ENCODE measurements at places on chromosomes 4 and X.

DNA sequence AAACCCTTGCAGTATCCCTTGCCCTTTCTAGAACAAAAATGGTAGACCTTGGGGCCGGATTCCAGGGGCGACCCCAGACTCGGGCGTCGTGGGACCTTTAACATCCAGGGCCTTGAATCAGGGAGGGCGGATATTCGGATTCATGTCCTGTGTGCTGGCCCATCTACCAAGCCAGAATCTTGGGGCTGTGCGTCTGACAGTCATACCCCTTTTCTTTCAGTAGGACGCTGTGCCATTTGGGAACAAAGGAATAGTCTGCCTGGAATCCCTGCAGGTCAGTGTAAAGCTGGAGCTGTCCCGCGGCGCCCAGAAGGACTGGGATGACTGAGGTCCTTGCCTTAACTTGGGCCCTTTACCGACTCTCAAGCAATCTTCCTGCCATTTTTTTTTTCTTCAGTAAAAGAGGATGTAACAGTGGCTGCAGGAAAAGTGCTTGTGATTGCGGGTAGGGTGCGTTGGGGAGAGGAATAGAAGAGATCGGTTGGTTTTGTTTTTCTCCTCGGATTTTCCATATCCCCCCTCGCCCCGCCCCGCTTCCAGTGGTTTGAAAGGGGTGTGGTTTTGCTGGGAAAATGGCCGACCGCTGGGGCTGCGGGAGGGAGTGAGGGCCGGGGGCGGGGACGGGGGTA, 518 bp downstream of the ARMCX1 start:
- DNase-seq: peak; percentile 85

DNA sequence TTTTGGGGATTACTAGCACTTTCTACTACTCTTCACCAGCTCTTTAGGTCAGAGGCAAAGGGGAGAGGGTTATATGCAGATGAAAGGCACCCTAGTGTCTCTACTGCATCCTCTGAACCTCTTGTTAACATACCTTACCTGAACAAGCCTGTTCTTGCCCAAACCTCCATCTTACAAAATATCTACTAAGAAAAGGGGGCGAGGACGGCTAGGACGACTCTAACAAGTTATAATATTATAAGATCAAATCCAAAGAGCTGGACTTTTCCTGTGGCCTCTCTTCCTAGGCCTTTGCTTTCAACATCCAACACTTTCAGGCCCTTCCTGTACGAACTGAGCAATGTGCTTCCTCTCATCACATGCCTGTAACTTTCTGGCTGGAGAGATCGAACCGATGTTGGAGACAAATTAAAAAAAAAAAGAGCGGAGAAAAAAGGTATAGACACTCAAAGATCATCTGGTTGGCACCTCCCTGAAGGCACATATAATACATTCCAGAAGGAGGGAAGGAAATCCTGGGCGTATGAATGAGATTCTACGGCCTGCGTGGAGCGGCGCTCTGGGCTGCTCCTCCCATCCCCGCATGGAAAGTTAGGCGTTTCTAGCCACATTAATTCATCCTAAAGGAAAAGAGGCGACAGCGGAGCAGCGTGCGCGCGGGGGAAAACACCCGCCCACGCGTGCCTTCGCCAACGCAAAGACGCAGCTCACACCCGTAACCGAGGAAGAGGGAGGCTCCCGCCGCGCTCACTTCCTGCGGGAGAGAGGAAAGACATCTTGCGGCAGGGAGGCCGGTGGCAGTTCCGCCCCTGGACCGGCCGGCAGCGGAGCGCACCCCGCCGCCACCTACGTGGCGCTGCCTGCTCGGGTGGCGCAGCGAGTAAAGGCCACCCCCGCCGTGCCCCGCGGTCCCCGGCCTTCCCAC, 808 bp downstream of the PRDM5 start:
- peak; percentile 83 for DNase-seq

- DNase-seq: no peak
These were observed 160.8 kb upstream of the ANK2 start for GRCh38 chr4:112888622-112889021.

DNA sequence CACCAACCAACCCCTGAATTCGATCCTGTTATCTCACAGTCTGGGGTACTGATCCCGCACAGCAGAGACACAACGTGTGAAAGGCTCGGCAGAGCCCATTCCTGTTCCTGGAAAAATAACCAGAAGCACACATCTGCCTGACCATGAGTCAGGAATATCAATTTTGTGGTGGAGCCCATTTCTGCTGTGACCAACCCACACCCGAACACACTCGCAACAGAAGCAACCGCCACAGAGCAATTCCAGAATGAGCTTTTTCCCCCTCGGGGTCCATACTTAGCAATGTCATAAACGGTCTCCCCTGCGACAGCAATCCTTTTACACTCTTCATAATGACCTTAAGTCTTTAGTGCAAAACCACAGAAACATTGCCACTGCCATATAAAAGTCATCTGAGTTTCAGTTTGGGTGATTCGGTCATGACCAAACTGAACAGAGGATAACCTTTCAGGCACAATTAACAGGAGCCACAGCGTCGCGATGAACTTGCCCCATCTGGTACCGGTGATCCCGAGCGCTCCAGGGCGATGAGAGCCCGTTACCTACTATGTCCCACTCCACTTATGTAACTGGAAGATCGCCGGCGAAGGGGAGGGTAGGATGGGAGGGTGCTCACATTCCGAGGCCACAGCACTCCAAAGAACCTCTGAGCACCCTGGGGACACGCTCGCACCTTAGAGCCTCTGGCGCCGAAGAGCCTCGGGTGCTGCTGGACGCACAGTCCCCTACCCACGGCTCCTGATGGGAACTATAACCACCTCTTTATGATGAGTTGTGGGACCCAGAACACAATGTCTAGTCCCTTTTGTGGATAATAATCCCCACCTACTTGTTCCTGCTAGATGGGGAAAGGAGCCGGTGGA, 1.1 kb downstream of the MECP2 start:
- DNase-seq: no peak

GRCh38 chrX:102728646-102729045, 8.1 kb downstream of the GPRASP3 start:
- no peak for DNase-seq

DNA sequence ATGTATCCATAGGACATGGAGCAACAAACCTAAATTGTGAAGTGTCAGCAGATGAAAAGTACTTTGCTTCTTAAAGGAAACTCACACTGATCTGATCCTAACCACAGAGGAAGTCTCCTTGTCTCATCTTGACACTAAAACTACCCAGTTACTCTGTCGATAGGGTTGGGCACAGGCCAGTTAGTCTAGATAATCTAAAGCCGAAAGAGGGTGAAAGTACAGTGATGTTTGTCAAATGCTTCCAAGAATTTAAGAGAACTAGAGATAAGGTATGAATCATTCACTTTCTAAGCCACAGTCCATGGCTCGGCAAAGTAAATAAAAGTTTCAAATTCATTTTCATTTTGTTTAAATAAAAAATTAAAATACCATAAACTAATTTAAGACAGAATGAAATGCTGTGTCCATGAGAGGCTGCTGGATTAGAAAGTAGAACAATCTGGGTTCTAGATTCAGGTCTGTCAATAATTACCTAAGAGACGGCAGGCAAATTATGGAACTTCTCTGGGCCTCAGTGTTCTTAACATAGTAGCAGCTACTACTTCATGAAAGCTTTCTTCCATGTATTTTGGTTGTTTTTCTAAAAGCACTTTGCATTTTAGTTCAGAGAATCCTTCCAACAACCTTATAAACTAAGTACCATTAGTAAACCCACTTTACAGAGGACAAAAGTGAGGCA, 176.7 kb downstream of the LDB2 start:
- DNase-seq: no peak

- DNase-seq: no peak
These were observed 219.8 kb downstream of the SHROOM3 start for GRCh38 chr4:76654791-76655190.

DNA sequence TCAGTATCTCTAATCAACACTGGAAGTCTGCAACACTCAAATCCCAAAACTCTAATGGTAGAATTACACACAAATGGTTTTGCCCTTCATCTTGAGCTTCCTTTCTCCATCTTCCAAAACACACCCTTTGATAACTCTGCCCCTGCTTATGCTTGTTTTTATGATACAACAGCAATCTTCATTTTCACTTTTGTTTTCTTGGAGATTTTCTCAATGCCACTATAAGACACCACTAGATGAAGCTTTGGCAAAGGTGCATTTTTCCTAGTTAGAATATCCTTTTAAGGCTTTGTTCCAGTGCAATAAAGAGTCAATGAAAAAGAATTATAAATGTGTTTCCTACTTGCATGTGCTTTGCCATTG, 472.4 kb upstream of the NWD2 start:
- DNase-seq: no peak

GRCh38 chr4:72843466-72843865, 226.1 kb downstream of the COX18 start:
- DNase-seq: no peak

DNA sequence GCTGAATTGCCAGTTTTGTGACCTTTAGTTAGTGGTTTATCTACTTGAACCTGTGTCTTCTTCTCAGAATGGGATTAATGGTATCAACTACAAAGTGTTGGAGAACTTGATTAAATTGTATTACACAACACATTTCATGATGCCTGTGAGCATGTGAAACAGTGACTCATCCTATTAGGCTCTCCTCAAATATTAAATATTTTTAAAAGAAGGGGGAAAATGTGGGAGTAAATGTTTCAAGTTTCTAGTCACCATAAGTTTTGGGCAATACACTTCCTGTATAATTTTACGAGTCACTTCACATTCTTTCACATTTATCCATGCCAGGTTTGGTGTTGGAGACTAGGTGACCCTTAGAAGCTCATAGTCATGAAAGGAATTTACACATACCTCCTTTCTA, 147.0 kb downstream of the HS3ST1 start:
- DNase-seq: no peak

- DNase-seq: no peak
These were observed 92.3 kb downstream of the GC start for GRCh38 chr4:71691416-71692073.

GRCh38 chr4:65050786-65051185, 619.5 kb downstream of the EPHA5 start:
- no peak for DNase-seq

DNA sequence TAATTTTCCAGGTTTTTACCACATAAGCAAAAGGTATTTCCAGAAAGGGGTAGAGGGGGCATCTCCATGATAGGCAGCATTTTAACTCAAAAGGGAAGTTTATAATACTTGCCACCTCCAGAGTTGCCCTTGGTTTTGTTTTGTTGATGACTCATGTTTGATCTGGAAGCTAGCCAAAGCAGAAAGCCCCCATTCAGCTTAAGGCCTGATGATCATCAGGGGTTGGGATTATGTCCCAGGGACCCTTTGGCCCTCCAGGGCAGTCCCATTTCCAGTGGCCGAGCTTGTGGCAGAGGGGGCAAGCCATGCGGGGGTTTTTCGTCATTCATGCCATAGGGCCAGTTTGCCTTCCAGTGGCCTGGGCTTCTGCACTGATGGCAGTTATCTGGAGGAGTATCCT, 143.0 kb upstream of the PLAC1 start:
- DNase-seq: no peak

DNA sequence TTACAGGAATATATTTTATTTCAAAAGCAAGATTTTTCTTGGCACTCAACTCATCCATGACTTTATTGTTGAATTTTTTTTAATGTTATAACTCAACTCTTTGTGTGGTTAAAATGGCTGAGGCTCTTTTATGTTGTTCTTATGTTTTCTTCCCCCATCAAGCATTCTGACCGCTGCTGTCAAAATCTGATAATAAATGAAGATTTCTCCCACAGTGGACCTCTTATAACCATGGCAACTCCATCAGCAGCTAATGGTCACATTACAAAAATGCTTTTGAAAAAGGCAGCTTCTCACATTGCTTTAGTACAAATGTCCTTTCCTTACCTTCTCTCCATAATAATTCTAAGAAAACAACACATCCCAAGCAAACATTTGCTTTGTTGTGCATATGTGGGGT, 96.0 kb upstream of the ATOH1 start:
- no peak for DNase-seq

DNA sequence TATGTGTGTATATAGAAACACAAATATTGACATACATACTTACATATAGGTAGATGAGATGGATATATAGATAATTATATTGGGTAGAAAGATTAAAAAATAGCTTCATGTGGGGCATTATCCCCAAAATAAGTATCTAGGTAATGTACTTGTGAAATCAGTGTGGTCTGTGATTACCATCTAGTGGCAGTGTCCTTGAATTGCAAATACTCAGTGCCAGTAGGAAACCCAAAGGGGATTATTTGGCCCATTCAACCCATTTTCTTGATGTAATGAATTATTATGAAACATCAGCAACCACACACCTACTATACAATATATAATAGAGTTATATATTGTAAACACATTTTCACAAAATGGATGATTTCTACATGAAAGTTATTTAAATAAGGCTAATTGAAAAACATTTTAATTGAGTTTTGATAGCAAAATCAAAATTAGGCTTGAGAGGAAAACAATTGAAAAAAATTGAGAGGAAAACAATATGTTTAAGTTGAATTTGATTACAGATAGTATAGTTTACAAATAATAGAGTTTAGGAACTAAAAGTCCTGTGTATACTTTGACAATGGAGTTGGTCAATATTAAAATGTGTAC, 389.4 kb downstream of the GALNTL6 start:
- DNase-seq: no peak

DNA sequence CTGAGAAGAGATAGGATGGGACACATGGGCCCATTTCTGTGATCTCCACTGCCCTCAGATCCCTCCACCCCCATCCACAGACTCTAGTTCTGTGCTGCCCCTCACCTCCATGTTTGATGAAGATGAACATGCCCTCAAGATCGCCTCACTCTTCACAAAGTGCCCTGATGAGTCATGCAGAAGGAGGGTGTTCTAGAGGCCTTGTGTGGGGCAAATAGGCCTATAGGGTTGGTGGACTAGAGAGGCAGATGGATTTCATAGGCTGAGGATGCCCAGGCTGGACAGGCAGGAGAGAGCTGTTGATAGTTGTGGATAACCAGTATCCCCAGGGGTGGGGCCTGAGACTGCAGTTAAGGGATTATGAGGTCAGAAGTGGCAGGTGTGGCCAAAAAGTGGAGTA, at the start of gene CXorf65:
Gene CXorf65 (minus strand): TSS at position 314 of the 400 bp plus-strand sequence. CDS start 184 bp downstream, at position 130.
- no peak for DNase-seq

DNA sequence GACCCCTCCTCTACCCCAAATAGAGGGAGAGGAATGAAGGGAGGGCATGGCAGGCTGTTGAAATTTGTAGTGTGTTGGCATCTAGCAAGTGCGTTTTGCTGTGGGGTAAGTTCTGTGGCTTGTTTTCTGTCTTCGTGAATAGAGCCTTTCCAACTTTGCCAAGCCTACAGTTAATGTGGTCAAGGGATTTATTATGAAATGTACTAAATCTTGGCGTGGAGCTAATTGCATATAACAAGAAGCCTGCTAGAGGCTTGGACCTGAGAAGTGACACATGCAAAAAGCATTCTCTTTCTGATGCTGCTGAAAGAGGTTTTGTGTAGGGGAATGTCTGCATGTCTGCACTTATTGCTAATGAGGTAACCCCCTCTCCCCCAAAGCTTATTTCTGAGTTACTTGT, 132.2 kb downstream of the BMPR1B start:
- no peak for DNase-seq

- no peak for DNase-seq
These were observed 9.1 kb downstream of the PPAT start for GRCh38 chr4:56426273-56426672.

DNA sequence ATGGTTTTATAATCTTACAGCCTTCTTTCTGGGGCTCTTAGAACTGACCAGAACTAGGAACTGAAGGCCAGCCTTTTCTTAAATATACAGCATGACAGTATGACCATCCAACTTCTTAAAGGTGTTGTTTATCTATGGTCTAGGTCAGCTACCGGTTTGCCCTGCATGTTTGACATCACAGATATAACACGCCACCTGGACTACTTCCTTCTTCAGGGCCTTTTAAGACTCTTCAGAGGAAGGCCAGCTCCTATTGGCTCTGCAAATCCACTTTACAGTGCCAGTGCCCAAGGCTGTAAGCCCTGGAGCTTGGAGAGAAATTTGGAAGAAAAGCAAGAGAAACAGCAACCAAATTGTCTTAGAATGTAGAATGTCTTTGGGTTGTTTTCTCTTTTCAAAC, 185.5 kb downstream of the MGST2 start:
- no peak for DNase-seq
